K562 (cell line): ENCODE measurements at places on chromosomes 1 and 21.

- DNase-seq: no peak
These were observed 3.0 kb downstream of the TNFRSF4 start for GRCh38 chr1:1210726-1211540.

GRCh38 chr1:42282867-42283583, 52.0 kb downstream of the FOXJ3 start:
- no peak for DNase-seq

GRCh38 chr1:48530727-48531351, 58.8 kb upstream of the SPATA6 start:
- DNase-seq: peak; percentile 83

- no peak for DNase-seq
These were observed 40.8 kb downstream of the CBS start for GRCh38 chr21:43034826-43035225.

GRCh38 chr1:156726549-156727226, 1.6 kb upstream of the METTL25B start:
- DNase-seq: peak; percentile 43

DNA sequence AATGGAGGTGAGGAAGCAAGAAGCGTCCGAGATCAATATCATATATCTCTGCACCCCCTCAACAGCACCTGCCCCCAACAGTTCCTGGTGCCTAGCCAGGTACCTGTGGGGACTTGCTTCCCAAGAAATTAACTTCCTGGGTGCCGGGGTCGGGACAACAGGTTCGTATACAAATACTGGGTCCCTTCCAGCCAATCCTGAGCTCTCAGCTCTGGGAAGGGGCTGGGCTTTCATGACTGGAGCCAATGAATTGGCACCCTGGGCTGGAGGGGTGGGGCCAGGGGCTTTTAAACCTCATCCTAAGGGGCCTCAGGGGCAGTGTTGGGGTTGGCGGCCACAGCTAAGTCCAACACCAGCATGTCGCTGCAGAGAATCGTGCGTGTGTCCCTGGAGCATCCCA, at the start of gene PADI3:
Gene PADI3, plus strand, starts transcription at position 318 of the 400 bp plus-strand sequence. Its CDS starts 40 bp downstream, at position 358.
- peak; percentile 55 for DNase-seq
